Renal pelvis (tissue), 12 donors: ENCODE measurements at places on chromosomes 7 and 10. TPM values are rescaled to one million over a fixed set of nuclear protein-coding genes. Genes with fewer than 3 reads are reported as not detected.

GRCh38 chr7:73606801-73607691 is 17.3 kb downstream of the MLXIPL start:
- DNase-seq = no peak

The ZNF804B gene
- polyA plus RNA-seq = 0.10 TPM

The PRKAR2B gene
- polyA plus RNA-seq = 37.4 TPM

GRCh38 chr7:82289152-82289535 is 154.4 kb downstream of the CACNA2D1 start:
- no peak for DNase-seq

DNA sequence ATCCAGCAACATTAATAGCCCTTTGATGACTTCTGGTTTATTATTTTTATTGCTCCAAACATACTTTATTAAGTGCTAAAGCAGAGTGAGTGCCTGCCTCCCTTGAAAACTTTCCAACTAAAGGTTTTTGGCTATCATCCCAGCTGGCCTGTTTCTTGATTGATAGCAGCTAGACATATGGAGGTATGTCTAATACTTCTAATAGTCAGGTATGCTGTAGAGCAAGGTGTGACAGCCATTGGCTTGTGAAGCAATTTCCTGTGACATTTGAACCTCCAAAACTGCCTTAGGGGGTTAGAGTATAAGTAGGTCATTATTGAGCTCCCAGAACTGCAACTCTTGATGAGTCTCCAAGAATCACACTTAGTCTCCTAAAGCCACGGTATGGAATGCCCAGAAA is 55.8 kb downstream of the LOXL4 start:
- no peak for DNase-seq
